ENCODE measurements at places on chromosomes 6 and 20.

DNA sequence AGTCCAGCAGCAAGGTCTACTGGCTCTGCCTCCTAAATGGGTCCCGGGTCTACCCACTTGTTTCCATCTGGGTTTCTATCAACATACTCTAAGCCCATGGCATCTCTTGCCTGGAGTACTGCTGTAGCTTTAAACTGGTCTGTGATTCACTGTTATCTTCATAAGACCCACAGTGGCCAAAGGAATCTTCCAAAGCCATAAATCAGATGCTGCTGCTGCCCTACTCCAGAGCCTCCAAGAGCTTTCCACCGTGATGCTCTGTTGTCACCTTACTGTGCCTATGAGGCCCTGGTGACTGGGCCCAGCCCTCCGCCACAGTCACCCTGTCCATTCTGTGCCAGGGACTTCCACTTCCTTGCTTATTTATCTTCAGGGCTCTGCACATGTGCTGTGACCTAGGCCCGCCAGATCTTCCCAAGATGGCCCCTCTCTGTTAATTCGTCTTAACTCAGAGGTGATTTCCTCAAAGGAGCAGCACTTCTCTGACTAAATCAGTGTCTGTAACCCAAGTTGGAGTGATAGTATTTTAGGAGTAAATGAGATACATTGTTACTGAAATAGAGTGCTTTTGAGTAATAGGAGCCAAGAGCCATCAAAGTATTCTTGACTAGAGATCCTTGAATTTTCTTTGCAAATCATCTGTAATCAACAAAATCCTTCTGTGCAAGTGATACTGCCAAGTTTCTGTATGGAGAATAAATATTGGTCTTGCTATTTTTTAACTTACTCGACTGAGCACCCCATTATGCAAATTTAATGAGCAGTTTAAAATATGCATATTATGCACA, 102.5 kb downstream of the PPP1R14C start:
- DNase-seq: no peak

- no peak for DNase-seq
These were observed 38.7 kb downstream of the LAMA4 start for GRCh38 chr6:112215488-112216284.

- DNase-seq: no peak
These were observed 809.7 kb downstream of the MAFB start for GRCh38 chr20:39879296-39879695.

DNA sequence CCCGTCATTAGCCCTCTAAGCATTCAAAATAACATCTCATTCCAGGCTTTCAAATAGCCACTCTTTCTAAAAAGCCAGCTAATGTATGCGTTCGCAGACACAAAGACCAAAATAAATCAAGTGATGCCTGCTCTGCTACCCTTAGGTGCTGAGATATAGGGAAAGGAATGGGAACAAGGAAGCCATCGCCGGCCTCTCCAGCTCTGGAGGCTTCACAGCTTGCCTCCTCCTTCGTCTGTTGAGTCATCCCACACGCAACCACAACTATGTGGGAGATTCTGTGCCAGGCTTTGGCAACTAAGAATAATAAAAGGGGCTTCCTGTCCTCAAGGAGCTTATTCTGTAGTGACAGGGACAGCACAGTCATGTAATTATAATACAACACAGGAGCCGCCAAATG, 27.3 kb upstream of the SLC22A23 start:
- no peak for DNase-seq

DNA sequence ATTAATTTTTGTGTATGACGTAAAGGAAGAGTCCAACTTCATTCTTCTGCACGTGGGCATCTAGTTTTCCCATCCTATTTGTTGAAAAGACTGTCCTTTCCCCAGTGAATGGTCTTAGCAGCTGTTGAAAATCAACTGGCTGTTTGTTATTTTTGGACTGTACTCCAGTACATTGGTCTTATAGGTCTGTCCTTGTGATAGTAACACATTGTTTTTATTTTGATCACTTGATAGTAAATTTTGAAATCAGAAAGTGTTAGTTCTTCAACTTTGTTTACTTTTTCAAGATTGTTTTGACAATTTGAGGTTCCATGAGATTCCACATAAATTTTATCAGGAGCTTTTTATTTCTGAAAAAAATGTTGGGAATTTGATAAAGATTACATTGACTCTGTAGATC, 280.2 kb upstream of the FOXQ1 start:
- DNase-seq: no peak

- no peak for DNase-seq
These were observed 4.2 kb downstream of the TCF19 start for GRCh38 chr6:31162463-31163165.

All from stimulated activated CD4-positive, alpha-beta T cell treated with anti-CD3 and anti-CD28 coated beads, Interleukin-2, amount 100 ng/mL, for 48 hours (primary cell).